Immature natural killer cell (primary cell): ENCODE measurements at places on chromosomes 11 and 22. TPM values are rescaled to one million over a fixed set of nuclear protein-coding genes. Genes with fewer than 3 reads are reported as not detected.

UCP3 gene
- 1.3 TPM for polyA plus RNA-seq

DNA sequence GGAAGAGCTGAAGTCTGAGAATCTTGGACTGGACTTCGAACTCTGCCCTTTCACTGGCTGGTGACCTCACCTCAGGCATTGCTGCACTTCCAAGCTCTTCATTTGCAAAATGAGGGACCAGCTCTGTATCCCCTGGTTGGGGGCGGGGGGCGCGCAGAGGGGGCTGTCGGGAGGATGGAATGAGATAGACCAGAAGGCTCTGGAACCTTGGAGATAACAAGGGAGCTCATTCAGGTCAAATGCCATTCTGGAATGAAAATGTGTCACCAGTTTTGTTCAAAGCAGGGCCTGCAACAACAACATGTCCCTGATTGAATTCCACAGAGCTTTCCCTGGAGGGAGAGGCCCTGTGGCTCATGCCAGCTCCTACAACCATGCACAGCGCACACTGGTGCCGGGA, 370.5 kb downstream of the MN1 start:
- H3K36me3 ChIP-seq, result no peaks in the 10 kb centered on the region
- H3K27me3 ChIP-seq, result peaks cover 2% of the 10 kb centered on the region
- no peak overlapping the region for H3K4me3 ChIP-seq
- no peaks in the 10 kb centered on the region for H3K4me1 ChIP-seq

DNA sequence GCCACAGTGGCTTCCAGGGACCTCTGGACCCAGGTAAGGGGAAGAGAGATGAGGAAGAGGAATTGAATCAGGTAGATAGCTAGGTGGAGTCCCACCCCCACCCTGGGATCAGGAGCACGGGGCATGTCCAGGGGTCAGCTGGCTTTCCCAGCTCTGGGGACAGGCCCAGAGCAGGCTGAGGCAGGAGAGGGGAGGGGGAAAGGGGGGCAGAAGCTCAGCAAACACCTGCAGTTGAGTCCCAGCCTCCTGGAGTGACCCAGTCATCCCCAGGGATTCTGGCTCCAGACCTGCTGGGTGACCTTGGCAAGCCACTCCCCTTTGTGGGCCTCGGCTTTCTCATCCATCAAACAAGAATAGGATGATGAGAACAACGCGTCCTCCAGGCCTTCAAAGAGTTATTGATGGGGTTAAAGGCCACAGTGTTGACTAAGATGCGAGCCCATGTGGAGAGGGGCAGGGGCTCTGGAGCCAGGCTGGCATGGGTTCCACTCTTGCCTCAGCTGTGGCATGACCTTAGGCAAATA, 16.0 kb downstream of the STARD10 start:
- H3K27ac ChIP-seq, result no peak overlapping the region
- H3K4me1 ChIP-seq, result peaks cover 23% of the 10 kb centered on the region
- H3K4me3 ChIP-seq, result no peak overlapping the region
- no peaks in the 10 kb centered on the region for H3K36me3 ChIP-seq

GRCh38 chr11:115502636-115503082, 1.6 kb downstream of the CADM1 start:
- H3K4me3 ChIP-seq, result no peak overlapping the region
- H3K36me3 ChIP-seq, result no peaks in the 10 kb centered on the region
- H3K27ac ChIP-seq, result no peak overlapping the region
- DNase-seq, result no peak

DNA sequence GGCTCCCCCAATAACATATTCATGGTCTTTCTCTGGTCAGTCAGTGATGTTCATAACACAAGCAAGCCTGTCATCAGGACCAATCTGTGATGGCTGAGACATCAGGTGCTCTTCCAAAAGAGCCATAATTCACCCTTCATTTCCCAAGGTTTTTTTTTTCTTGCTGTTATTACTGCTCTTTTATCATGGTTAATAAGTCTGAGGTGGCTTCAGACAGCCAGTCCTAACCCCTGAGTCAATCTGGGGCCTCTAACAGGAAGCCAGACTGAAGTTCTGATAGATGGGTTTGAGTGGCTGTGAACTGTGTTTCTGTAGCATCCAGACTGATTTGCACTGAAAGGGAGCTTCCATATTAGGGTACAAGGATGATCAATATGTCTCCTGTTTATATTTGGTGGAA, 8.8 kb downstream of the EHF start:
- peaks cover 17% of the 10 kb centered on the region for H3K27me3 ChIP-seq
- H3K36me3 ChIP-seq, result no peaks in the 10 kb centered on the region

FAT3 gene
- polyA plus RNA-seq, result not detected

TIGD3 gene
- 0.90 TPM for polyA plus RNA-seq
